GM23248 (cell line): ENCODE measurements at places on chromosomes 1 and 21. TPM values are rescaled to one million over a fixed set of nuclear protein-coding genes. Genes with fewer than 3 reads are reported as not detected.

GRCh38 chr1:31029026-31029425, 36.5 kb downstream of the PUM1 start:
- peak; percentile 75 for DNase-seq

GRCh38 chr1:12015001-12015491, 4.3 kb upstream of the MIIP start:
- peak; percentile 76 for DNase-seq

GRCh38 chr21:34129039-34129891, 55.9 kb downstream of the MRPS6 start:
- peak; percentile 94 for DNase-seq

GRCh38 chr1:198922638-198923430, 284.0 kb downstream of the PTPRC start:
- no peak for DNase-seq

DNA sequence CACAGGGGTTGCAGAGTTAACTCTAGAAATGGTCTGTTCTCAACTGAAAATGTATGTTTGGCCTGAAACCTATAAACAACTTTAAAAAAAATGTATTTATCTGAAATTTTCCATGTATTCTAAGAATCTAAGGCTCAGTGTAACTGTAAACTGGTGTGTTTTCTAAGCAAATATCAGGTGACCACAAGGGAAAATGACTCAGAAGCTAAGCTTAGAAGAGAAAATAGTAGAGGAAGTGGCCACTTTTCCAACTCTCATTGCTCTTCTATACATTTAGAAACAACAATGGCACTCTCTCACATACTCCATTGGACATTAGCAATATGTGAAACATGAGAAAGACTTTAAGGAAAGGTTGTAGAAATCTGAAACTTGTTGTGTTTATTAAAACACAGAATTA, 7.5 kb downstream of the TNFSF18 start:
- DNase-seq = peak; percentile 51

- DNase-seq = no peak
These were observed 250.4 kb downstream of the NFIA start for GRCh38 chr1:61332796-61333195.

GRCh38 chr21:36780861-36781260, 81.9 kb downstream of the SIM2 start:
- no peak for DNase-seq

GRCh38 chr1:41714638-41715389, 203.9 kb downstream of the HIVEP3 start:
- DNase-seq = peak; percentile 34

DNA sequence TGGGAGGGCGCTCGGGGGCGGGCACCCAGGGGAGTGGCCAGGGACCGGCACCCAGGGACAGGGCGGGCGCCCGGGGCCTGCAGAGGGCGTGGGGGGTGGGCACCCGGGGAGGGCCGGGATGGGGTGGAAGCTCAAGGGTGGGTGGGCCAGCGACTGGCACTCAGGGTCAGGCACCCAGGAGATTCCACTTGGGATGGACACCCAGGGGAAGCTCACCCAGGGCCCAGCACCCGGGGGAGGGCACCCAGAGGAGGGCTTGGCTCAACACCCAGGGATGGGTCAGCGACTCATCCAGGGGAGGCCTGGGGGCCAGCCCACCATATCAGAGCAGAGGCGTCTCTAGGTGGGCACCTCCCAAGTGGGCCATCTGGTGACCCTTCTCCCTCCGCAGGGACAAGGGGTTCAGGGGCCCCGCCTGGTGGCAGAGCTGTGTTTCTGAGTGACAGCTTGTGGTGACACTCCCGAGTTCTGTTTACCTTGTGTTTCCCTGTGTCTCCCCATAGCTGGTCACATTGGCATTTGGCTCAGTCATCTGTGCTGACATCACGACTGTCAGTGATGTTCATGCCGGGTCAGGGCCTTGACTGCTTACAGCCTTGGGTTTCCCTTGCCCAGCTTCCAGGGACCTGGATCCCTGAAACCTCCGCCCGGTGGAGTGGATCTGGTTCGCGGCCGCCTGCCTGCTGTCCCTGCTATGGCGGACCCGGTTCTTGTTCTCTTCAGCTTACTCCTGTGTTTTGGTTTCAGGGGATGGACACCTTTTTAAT, 749 bp downstream of the IBA57 start:
- DNase-seq = peak; percentile 81

- no peak for DNase-seq
These were observed 7.8 kb downstream of the ANGPTL7 start for GRCh38 chr1:11196945-11197344.

DNA sequence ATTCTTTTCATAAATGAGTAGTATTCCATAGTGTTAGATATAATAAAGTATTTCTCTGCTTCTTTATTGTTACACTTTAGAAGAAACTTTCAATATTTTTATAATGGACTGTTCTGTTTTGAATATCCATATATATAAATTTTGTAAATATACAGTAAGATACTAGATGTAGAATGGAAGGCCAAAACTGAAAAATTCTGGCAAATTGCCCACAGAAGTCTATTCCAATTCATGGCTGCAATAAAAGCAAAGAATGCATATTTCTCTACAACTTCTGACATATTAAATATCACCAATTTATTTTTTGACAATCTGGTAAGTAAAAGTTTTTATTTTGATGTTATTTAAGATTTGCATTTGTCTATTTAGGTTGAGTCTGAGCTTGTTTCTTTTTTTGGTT, 532.5 kb downstream of the NCAM2 start:
- DNase-seq = no peak

DNA sequence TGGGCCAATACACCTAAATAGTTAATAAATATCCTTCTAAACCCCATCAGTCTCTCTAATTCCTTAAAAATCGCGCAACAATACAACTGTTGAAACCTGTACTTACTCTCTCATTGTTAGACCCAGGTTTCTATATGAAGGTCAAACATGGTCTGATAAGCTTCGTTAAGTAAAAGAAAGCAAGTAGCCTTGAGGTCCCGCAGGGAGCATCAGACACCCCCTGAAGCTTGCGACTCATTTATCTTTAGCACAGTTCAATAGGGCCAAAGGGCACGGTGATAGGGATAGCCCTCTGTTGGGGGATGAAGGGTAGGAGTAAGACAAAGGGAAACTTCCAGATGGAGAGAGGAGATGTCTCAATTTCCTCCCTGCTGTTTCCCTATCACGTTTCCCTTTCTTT, 27.3 kb upstream of the THEM4 start:
- no peak for DNase-seq

- DNase-seq = no peak
These were observed 8.7 kb upstream of the TRAPPC10 start for GRCh38 chr21:44003307-44003966.

DNA sequence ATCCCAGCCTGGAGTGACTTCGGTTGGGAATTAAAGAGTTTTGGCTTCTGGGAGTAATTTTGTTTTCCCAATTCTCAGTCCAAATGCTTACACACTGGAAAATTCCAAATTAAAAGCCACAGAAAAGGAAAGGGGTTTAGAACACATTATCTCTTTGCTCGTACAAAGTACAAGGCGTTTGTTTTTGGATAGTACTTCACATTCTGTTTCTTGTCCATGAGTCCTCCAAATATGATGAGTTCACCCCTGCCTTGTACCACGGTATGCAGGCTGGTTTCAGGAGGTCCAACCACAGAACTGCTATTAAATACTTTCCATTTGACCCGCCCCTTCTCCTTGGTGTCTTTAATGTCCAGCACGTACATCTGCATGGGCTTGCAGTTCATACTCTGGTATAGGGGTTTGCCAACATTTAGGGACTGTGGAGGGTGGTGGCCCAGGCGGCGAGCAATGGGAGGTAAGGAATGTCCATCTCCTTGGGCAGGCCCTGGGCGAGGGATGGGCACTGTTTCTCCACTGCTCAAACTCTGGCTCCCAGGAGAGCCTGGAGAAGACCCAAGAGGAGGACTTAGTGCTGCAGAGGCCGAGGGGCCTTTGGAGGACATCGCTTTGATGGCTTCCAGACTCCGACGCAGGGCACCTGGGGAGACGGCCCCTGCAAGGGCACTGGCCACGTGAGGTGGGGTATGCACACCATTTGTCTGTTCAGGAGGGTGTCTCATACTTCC, 13.7 kb upstream of the CPLANE2 start:
- DNase-seq = peak; percentile 63

GRCh38 chr21:25283720-25284119, 323.6 kb downstream of the MRPL39 start:
- DNase-seq = peak; percentile 68

- DNase-seq = peak; percentile 82
These were observed 30.7 kb downstream of the MRAP start for GRCh38 chr21:32329331-32329730.

GRCh38 chr1:160047111-160047991, 15.6 kb upstream of the PIGM start:
- no peak for DNase-seq

- no peak for DNase-seq
These were observed 20.1 kb downstream of the PLCH2 start for GRCh38 chr1:2496087-2496622.

DNA sequence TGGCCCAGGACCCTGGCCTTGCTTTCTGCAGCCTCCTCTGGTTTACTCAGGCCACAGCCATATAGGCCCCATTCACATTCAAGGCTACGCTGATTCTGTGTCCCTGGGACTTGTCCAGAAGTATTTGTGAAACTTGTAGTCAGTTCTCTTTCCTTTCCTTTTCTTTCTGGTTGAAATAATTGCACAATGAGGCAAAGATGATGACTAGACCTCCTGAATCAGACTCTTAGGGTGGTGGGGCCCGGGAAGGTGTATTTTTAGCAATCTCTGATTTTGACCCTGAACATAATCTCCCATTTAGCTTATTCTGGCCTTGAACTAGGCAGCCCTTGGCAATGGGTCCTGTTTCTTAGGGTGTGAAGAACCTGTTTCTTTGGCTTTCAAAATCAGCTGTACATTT, 39.9 kb downstream of the STUM start:
- peak; percentile 75 for DNase-seq

GRCh38 chr1:80882553-80882952, 918.2 kb upstream of the ADGRL2 start:
- DNase-seq = peak; percentile 1

DNA sequence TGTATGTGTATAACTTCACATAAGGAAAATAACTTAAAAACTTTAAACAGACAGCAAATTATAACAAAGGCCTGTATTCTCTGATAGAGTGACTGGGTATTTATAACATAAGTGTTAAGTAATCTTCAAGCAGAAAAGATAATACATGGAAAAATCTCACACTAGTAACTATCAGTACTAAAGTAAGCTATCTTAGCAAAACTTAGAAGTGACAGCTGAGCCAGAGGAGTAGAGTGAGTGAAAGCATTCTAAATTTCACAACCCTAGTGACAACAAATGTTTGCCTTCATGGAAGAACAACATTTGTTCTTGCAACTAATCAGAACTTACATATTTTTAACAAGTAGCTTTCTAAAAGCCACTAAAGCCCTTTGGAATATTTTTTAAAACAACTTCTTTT, 74.5 kb upstream of the B3GALT2 start:
- DNase-seq = no peak

DNA sequence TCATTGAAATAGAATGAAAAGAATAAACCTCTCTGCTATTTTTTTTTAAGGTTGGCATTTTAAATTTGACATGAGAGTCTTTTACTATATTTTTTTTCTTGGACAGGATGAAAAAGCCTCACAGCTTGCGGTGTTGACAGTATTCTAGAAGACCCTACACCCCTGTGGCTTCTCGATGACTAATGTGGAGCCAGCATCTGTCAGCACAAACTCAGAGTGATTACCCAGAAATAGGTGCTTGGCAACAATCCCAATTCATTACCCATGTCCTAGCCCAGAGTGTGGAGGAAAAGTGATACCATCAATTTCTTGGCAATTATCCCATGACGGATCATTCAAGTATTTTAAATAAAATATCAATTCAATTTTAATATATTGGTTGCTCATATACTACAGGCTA, 186.8 kb upstream of the MAP1LC3C start:
- no peak for DNase-seq

DNA sequence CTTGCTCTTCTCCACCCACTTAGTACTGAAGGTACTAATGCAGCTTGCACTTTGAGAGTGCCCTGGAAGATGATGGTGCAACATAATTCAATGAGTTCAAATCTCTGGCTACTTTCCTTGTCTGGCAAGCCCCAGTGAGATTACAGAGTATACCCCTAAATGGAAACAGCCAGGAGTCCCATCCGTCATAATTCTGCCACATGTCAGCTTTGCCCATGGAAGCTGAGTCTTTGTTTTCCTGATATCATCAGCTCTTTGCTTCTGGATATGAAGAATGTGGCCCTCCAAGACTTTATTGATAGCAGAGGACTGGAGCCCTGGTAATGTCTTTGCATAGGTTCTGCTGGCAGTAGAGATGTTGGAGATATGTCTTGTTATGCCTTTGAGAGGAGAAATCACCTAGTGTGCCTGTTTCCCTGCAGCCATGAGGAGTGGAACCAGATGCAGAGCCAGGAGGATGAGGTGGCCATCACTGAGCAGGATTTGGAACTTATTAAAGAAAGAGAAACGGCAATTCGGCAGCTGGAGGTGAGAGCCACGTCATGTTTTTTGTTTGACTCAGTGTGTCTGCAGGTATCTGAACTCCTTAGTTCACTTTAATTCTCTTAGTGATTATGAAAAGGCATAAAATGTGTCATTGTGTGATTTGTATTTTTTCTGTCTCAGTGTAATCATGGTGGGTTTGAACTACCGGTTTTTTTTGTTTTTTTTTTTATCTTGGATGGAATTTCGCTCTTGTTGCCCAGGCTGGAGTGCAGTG, 18.7 kb upstream of the PPP1R8 start:
- DNase-seq = no peak

GRCh38 chr1:22457345-22457744, 5.7 kb downstream of the ZBTB40 start:
- DNase-seq = peak; percentile 20

DNA sequence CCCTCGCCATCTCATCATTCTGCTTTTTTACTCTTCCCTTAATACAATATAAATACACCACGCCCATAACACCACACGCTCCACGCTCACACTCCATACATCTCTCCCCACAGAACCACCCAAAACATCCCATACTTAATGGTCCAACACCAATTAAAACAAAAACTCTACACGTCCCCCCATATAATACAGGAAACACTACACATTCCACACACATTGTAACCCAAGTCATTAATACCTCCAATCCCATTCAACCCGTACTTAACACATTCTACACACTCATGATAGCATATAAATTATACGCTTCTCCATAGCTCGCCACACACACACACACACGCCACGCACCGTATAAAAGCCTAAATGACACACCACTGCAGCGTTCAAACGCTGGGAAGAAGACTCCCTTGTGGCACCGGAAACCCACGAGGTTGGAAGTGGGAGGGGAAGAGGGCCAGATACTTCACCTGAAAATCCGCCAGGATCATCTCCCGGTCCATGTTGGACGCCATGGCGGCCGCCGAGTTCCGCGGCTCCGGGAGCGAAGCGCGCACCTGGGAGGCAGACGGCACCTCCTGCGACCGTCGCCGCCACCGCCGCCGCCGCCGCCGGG, 659 bp downstream of the FAF1 start:
- peak; percentile 74 for DNase-seq

The SLAMF6 gene
- total RNA-seq = not detected in 2 replicates

The NUF2 gene
- 4.9 and 11.8 TPM in 2 replicates for total RNA-seq

The PLEKHG5 gene
- 7.0 and 7.6 TPM in 2 replicates for total RNA-seq

The RAB3B gene
- 65.3 and 67.3 TPM in 2 replicates for total RNA-seq

The SLC30A2 gene
- total RNA-seq = not detected in 2 replicates

The ARTN gene
- 0.11 TPM in 1 of 2 replicates, not detected in the other for total RNA-seq

The PANK4 gene
- total RNA-seq = 29.7 and 35.5 TPM in 2 replicates

The C1orf115 gene
- total RNA-seq = 0.76 and 1.9 TPM in 2 replicates

The PTGER3 gene
- total RNA-seq = 0.63 and 0.97 TPM in 2 replicates
